ENCODE measurements at places on chromosomes 5 and 9.

GRCh38 chr5:44489759-44490158 lies 100.5 kb upstream of the FGF10 start:
- no peak for DNase-seq

DNA sequence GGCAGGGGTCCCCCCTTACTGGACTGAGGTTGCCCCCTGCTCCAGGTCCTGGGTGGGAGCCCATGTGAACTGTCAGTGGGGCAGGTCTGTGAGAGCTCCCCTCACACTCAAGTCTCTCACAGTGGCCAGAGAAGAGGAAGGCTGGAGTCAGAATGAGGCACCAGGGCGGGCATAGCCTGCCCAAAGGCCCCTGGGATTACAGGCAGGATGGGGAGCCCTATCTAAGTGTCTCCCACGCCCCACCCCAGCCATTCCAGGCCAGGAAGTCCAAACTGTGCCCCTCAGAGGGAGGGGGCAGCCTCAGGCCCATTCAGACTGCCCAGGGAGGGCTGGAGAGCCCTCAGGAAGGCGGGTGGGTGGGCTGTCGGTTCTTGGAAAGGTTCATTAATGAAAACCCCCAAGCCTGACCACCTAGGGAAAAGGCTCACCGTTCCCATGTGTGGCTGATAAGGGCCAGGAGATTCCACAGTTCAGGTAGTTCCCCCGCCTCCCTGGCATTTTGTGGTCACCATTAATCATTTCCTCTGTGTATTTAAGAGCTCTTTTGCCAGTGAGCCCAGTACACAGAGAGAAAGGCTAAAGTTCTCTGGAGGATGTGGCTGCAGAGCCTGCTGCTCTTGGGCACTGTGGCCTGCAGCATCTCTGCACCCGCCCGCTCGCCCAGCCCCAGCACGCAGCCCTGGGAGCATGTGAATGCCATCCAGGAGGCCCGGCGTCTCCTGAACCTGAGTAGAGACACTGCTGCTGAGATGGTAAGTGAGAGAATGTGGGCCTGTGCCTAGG lies at the start of gene CSF2:
Gene CSF2 (plus strand): TSS at position 559 of the 783 bp plus-strand sequence. CDS start 35 bp downstream, at position 594.
- peak; percentile 15 for DNase-seq

DNA sequence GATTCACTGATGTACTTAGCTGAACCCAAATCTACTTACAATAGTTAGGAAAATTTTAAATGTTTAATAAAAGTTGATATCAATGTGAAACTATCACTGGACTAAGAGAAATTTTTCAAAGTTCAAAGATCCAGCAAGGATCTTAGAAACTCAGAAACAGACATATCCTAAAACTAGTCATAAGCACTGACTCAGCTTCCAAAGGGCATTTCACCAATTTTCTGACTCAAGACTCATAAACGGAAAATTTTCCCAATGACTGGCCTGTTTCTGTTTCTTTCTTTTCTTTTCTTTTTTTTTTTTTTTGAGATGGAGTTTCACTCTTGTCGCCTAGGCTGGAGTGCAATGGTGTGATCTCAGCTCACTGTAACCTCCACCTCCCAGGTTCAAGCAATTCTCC lies 66.6 kb downstream of the CDC14B start:
- DNase-seq: no peak

DNA sequence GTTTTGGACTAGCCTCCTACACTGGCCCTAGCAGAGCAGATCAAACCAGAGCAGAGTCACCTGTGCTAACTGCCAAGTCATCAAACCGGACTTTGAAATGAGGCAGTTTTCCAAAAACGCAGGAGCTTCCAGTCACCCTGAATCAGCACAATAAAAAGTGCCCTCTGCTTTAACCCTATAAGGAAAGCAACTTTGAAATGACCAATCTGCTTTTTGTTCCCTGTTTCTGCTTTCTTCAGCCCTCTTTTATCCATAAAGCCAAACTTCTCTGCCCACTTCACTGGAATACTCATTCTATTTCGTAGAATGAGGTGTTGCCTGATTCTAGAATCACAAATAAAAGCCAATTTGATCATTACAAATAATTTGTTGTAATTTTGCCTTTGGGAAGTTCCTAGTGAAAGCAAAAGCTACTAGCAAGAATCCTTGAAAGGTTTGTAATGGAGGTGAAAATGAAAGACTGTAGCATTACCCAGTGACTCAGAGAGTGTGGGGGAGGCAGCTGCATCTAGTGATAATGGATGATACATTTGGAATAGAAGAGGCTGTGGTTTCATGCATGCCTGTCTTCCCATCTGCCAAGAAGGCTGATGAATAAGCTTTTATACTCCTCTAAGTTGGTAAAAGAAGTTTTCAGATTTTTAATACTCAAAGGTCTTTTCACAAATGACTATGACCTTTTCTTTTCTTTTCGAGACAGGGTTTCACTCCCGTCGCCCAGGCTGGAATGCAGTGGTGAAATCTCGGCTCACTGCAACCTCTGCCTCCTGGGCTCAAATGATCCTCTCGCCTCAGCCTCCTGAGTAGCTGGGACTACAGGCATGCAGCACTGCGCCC lies 14.9 kb downstream of the SPAAR start:
- peak; percentile 94 for DNase-seq

- DNase-seq: no peak
Observed at GRCh38 chr5:106880656-106881055, 790.1 kb downstream of the EFNA5 start.

GRCh38 chr5:143386725-143387124 lies 16.8 kb downstream of the NR3C1 start:
- DNase-seq: no peak

DNA sequence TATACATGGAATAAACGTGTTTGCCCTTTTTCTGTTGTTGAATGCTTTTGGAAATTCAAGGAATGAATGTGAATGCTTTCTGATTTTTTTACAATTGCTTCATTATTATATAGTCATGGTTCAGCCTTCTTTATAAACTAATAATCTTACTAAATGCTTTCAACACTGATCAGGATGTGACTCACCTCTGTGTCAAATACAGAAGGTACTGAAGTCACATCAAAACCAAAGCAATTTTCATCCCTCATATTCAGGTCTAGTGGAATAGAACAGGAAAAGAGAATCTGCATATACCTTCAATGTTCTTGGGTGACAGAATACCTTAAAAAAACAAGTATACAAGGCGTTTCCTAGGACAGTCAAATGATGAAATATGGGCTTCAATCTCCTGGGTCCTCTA lies 170.7 kb downstream of the PDE4D start:
- no peak for DNase-seq

DNA sequence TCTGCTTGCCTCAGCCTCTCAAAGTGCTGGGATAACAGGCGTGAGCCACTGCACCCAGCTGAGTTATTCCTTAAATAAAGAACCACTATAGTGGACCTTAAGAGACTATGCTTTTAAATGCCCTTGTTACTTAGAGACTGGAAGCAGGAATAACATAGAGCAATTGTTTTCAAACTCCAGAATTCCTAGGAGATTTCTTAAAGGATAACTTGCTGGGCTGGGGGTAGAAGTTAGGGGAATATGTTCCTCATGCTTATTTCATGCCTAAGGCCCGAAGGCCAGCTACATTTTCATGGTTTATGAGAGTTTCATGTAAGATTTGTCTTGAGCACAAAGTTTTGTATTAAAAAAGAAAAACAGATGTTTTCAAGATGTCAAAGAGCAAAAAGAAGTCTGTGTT lies 48.2 kb downstream of the CSNK1A1 start:
- no peak for DNase-seq

DNA sequence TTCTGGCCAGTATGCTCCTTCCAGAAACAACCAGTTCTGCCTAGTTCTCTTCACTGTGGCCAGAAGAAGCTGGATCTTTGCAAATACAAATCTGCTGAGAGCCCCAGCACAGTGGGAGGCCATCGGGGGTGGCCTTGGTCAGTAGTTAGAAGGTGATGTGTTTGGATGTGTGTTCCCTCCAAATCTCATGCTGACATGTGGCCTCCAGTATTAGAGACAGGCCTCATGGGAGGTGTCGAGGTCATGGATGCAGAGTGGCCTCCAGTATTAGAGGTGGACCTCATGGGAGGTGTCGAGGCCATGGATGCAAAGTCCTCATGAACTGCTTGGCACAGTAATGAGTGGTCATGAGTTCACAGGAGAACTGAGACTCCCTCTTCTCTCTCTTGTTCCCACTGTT lies 7.6 kb upstream of the IRX2 start:
- DNase-seq: no peak

DNA sequence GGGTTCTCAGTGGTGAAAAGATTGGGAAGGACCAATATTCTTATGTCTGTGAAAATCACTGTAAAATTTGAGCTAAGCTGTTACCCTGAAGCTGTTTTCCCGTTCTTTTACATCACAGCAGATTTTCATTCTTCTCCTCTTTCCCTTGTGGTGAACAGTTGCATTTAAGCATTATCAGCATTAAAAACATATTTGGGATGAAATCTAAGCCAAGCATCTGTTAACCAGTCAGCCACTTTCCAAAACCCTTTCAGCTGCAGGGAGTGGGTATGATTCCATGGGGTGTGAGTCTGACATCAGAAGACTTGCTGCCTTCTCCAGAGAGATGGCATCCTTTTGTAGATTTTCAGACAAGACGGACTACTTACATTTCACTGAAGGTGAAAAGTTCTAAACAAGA lies 97.2 kb downstream of the TRIO start:
- no peak for DNase-seq

GRCh38 chr9:137156567-137157375 lies 13.1 kb downstream of the LRRC26 start:
- no peak for DNase-seq

DNA sequence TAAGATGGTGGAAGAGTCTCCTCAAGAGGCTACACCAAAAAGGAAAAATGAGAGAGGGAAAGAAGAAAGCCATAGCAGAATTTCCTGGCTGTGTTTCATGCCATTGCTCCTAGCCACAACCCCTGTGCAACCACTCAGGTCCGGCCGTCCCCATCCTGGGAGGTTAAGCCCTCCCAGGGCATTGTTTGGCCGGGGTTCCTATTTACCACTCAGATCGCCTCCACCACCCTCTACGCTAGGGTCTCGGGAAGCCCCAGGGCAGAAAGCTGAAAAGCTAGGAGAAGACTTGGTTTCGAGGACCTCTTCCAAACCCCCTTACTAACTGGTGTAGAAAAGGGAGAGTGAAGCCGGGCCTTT lies 715 bp downstream of the RC3H2 start:
- peak; percentile 58 for DNase-seq

DNA sequence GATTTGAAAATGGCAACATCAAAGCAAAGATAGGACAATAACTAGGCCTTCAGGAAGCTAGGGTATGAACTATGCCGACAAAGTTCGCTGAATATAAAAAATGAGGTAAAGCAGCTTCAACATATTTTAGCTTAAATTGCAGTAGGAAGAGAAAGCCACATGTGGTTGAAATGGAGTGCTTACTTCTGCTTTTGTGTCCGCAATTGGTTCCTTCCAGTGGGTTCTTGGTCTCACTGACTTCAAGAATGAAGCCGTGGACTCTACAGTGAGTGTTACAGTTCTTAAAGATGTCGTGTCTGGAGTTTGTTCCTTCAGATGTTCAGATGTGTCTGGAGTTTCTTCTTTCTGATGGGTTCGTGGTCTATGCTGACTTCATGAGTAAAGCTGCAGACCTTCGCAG lies 95.2 kb downstream of the APTX start:
- no peak for DNase-seq

GRCh38 chr9:122226758-122227574 lies 1.8 kb downstream of the LHX6 start:
- DNase-seq: no peak

- no peak for DNase-seq
Observed at GRCh38 chr5:97071101-97071500, 71.3 kb downstream of the LIX1 start.

GRCh38 chr9:134887686-134888602 lies 7.3 kb downstream of the FCN2 start:
- DNase-seq: no peak

DNA sequence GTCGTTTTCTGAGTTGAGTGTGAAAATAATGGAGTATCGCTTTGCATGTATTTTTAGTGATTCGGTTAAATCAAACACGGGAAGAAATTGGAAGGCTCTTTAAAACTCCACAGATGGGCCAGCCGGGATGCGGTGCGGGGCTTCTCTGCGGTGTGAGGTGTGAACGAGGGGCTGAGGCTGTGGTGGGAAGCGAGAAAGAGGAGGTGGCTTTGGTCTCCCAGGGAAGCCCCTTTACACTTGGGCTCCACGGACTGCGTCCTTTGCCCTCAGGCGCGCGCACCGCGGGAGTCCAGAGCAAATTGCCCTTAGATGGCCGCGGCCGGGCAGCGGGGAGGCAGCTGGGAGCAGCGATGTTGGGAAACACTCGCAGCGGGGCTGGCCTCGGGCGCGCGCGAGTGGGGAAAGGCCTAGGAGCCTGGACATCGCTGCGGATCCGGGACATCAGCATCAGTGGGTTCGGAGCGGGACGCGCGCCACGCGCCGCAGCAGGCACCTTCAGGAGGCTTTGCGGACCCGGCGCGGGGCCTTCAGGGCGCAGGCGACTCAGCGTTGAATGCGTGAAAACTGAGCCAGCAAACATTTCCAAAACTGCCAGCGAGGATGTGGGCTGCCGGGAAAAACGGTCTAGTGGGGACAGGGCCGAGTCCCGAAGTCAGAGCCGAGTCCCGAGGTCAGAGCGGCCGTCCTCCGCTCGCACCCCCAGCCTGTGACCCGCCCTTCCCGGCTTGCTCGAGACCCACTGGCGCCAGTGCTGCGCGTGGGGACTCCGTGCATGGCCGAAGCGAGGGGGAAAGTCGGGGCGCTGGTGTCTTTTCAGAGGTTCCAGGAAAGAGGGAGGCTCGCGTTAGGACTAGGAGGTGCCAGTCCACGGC lies 6.5 kb downstream of the IRX1 start:
- DNase-seq: no peak

DNA sequence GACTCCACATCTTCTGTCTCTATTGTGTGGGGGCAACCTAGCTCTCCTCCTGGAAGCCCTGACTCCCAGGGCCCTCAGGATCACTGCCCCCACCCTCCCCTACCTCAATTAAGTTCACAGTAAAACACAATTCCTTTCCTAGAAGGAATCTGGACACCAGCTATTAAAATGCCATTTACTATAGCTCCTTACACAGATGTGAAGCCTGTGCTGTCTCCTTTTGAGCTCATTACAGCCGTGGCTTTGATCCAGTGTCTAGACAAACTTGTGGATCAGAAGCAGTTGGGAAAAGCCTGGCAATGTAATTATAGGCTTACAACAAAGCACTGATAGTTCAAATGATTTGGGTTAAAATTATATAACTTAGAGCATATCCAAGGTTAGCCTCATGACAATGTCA lies 107.0 kb upstream of the SMIM23 start:
- DNase-seq: no peak

GRCh38 chr9:128109050-128109709 lies 18.3 kb downstream of the PTGES2 start:
- DNase-seq: no peak

DNA sequence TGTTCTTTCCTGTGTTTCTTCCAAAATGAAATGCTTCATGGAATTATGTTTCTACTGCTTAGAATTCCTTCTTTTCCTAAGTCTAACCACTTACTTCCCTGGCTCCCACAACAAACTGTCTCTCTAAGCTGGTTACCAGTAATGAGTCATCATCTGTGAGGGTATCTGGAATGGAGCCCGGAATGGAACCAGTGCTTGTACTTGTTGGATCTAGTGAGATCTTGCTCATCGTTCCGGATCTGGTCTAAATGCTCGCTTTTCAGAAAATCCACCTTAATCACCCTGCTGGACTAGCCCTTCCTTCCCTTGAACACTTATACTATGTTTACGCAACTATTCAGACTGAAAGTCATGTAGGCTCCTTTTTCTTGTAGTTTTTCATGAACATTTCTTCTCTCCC lies 184.8 kb downstream of the PBX3 start:
- peak; percentile 95 for DNase-seq
